LNCaP clone FGC (cell line): ENCODE measurements at places on chromosomes 5 and 9.

DNA sequence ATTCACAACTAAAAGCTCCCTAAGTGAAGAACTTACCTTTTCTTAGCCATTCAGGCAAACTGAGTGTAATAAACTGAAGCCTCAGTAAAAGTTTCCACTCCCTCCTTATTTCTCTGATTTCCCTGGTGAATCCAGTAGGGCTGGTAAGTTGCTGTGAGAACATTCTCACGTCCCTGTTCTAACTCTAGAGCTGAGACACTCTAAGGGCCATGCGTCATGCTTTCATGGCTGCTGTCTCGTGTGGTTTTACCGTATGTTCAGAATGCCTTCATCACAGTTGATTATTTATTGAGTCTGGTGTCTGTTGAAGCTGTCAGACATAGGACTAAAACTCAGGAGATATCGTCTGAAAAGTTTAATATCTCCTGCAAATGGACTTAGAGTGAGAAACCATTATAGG lies 1.3 kb downstream of the OR2S2 start:
- DNase-seq = no peak

DNA sequence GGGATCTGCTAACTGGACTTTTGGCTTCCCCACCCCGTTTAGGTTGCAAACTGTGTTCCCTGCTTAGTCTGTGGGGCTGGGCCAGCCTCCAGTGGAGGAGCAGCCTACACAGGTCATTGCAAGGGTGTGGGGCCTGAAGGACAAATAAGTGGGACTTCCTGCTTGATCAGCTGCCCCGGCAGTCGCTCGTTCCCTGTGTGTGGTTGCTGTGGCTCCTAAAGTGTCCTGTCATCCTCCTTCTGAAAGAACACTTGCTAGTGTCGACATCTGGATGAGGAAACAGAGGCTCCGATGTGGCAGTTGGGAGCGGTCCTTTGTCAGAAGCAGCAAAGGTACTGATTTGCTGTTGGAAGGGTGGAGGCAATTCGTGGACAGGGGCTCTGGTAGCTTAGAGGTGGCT lies 88.9 kb upstream of the TBCA start:
- DNase-seq = no peak

DNA sequence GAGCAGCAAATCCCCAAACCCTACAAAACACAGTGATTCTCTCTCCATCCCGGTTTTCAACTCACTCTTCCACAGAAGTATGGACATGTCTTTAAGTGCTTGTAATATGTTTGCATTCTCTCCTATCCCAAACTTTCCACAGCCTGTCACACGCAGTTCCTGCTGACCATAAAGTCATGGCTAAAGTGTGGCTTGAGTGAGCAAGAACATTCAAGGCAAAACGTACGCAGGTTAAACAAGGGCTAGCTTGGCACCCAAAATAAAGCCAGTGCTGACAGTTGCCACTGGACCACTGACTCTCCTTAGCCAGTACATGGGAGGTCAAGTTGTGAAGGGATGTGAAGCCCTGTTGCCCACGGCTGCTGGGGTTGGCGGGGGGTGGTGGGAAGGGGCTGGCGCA lies 211.1 kb upstream of the IRX1 start:
- no peak for DNase-seq

DNA sequence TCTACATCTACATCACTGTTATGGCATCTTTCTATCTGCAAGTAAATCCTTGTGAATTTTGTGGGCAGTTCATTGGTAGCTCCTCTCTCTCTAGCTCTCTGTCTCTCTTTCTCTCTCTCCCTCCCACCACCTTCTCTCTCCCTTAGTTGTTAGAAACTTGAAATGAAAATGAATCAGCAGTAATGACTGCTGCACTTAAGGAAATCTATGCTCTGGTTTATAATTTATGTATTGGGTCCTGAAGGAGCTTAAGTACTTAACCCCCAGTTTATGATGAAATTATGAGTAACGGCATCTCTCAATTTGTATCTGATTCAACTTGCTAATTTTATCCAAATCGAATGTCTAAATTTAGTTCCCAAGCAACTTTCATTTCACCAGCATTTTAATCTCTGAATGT lies 52.0 kb upstream of the PTGER4 start:
- no peak for DNase-seq
